ENCODE measurements at places on chromosomes 3 and 15.

DNA sequence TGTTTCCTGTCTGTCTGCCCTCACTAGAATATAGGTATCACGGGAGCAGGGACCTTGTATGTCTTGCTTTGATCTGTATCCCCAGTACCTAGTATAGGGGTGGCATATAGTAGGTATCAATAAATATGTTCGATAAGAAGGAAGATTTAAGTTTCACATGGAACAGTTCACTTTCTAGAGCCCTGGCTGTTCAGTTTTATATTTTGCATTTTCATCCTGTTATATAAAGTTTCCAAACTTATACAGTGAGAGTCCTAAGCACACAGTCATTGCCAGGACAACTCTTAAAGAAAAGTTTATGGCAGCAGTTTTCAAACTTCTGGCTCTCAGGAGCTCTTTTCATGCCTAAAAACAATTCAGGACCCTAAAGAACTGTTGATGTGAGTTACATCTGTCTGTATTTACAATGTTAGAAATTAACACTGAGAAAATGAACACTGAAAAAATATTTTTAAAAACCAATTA, 13.4 kb downstream of the ITPR1 start:
- DNase-seq = no peak

GRCh38 chr3:56573501-56573900, 16.5 kb downstream of the CCDC66 start:
- DNase-seq = no peak

DNA sequence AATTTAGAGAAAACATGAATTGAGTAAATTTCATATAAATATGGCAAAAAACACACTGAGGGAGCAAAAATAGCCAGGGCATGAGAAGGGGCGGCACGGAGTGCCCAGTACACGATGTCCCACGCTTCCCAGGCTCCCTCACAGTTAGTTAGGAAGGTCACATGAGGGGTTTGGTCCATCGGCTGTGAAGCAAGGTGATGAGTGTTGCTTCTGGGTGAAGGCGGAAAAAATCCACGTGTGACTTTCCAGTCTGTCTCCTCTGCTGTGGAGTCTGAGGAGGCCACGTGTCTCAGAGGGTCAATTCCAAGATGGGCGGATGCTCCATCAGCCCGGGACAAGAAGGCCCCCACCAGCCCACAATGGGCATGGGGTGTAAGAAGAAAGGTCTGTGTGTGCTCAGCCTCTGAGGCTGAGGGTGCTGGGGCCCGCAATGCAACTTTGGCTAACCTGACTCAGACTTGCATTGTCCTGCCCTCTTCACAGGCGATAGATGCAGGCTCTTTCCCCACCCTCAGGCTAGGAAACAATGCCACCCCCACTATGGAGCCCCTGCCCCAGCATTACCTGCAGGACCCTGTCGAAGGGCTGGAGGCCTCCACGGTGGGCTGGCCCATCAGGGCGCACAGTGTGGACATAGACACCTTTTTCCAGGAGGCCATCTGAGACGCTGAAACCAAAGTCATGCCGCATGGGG, 45.7 kb downstream of the GRIP2 start:
- DNase-seq = no peak

GRCh38 chr3:99429502-99429901, 208.9 kb upstream of the COL8A1 start:
- no peak for DNase-seq

GRCh38 chr3:117873249-117873600, 1161.4 kb downstream of the IGSF11 start:
- no peak for DNase-seq

DNA sequence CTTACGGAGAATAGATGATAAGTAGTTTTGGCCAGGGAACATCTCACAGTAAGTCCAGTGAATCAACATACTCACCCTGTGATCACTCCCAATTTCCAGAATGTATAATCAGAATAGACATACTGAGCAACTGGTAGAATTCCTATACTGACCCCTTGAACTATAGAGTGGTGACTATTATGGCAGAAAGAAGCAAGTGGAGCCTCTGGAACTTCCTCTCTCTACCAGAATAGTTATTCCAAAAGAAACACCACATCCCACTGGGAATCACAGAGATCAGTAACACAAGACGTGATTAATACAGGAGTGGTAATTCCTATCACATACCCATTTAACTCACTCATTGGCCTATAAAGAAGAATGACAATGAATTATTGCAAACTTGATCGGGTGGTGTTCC, 50.1 kb upstream of the TRIM42 start:
- no peak for DNase-seq

- peak; percentile 26 for DNase-seq
Observed at GRCh38 chr3:186261638-186262037, 100.4 kb downstream of the DGKG start.

DNA sequence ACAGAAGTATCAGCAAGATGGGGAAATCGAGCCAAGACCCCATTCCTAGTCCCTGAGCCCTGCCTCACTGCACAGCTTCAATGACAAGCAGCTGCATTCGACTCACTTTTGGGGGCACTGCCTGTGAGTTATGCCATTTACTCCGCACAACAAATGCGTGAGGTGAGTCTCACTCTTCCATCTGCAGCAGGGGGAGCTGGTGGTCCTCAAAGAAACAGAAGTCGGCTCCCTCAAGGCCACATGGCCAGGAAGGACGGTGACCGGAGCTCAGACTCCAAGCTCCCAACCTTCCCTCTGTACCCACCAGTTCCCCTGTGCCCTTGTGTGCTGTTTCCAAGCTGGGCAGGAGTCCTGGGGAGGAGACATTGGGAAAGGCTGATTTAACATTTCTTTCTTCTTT, 127.7 kb upstream of the IQSEC1 start:
- DNase-seq = no peak

- DNase-seq = no peak
Observed at GRCh38 chr3:108513961-108514360, 3.6 kb upstream of the MYH15 start.

- no peak for DNase-seq
Observed at GRCh38 chr15:51874751-51875644, 45.5 kb downstream of the TMOD3 start.

DNA sequence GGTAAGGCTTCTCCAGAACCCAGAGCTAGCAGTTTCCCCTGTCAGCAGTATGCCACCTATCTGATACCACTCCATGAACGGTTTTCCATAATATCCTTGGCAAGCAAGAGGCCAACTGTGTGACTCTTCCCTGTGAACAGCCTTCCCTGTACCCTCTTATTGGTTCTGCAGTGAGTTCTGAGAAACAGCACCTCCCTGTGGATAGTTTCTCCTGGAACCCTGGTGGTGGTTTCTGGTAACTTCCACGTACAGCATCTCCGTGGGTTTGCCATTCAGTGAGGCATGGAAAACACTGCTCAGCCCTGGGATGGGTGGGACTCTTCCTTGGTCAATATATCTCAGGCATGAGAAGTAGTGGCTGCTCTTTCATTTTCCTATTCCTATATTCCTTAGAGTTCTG, 19.4 kb upstream of the SERPINI2 start:
- DNase-seq = peak; percentile 18

DNA sequence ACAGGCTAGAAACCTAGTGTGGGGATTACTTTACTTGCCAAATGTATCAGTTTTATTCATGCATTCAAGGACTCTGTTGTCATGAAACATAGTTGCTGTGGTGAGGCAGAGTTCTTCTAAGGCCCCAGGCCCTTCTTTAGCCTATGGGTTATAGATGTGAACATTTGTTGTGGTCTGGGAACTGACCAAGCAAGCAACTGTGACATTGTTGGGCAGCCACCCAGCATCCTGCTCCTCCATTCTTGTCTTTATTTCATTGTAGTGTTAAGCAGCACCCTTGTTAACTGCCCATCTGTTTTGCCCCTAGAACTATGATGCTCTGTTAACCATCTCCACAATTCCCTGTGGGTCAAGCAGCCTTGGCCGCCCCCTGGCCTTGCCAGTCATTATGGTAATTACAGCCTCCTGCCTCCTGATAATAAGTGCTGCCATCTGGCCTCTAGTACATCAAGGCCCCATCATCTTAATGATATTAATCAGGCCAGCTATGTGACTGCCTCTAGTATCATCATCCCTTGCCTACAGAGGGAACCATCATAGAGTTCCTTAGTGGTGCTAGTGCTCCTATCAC, 12.2 kb upstream of the IFT57 start:
- DNase-seq = no peak

GRCh38 chr3:170007031-170007663, 30.6 kb upstream of the GPR160 start:
- peak; percentile 74 for DNase-seq

DNA sequence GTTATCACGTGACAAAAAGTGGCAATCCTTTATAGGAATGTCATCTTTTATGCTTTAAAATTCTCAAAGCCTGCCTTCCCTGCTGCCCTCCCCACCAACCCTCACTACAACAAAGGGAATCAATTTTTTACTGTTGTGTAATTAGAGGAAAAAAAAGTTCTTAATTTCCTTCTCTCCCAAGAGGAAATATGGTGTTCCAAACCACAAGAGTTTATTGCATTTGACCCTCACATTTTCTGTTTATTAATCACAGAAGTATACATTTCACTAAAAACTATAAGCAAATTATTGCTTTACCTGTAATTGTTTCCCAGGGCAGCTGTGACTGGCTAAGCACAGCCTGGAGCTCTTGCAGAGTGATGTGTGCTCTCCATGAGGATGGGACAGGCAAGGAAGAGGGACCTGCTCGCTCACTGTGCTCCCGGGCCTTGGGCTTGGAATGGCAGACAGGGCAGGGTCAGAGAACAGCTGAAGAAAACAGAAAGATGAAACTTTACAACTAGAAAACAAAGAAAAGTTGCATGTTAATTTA, 31.3 kb upstream of the ATP10A start:
- DNase-seq = no peak

DNA sequence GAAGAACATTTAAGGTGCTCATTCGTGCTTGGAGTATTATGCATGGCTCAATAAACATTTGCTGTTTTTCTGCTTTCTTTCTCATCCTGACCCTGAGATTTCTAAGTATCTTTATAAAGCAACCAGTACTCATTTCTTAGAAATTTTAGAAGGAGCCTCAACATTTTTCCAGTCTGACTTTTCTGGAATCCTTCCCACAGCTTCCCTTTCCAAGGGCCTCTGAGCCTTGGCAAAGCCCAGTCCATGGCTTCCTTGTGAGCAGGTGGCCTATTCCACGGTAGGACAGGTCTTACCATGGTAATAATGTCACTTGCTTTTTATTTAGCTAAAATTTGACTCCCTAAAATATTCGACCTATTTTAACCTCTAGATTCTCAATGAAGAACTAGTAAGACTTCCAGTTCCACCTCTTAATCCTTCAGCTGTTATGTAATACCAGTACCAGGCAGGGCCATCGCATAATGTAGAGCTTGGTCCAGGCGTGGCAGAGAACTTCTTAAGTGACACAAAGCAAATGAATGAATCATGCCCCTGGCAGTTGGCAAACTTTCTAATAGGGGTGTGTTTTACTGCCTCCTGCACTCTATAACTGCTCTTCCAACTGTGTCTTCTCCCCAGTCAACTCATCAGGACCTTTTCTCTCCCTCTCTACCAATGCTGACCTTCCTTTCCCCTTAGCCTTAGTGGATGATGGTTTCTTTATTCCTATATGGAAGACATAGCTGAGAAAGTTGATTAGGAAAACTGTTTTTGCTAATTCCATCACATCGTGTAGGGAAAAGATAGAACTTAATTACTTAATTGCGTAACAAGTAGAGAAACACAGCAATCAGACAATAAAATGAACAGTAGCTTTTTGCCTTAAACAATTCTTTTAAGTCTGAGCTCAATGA, 894 bp upstream of the TM4SF4 start:
- no peak for DNase-seq

Data from RPMI8226 (cell line).